ENCODE measurements at places on chromosomes 16 and 17.

DNA sequence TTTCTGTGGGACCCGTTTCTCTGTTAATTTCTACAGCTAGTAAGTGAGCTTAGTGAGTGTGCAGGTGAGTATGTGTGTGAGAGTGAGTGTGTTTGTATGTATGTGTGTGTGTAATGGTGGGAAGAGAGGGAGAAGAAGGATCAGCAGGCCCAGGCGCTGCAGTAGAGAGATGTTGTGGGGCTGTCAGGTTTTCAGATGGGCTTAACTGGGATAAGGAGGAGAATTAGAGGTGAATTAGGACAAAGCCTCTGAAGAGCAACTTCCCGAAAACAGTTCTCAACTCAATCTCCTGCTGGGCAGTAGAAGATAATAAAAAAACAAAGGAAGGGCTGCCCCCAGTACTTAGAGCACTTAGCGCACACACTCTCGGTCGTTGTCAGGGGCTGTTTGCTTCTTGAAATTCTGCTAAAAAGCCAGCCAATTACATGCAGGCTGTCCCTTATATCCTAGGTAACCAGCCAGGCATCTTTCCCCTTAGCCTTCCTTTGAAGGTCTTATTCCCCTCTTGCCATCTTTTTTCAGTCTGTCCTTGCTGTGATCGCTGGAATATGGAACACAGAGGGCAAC lies 63.4 kb downstream of the CLEC16A start:
- no peak for DNase-seq

GRCh38 chr17:39026980-39027451 lies 59.8 kb upstream of the FBXO47 start:
- peak; percentile 62 for DNase-seq

DNA sequence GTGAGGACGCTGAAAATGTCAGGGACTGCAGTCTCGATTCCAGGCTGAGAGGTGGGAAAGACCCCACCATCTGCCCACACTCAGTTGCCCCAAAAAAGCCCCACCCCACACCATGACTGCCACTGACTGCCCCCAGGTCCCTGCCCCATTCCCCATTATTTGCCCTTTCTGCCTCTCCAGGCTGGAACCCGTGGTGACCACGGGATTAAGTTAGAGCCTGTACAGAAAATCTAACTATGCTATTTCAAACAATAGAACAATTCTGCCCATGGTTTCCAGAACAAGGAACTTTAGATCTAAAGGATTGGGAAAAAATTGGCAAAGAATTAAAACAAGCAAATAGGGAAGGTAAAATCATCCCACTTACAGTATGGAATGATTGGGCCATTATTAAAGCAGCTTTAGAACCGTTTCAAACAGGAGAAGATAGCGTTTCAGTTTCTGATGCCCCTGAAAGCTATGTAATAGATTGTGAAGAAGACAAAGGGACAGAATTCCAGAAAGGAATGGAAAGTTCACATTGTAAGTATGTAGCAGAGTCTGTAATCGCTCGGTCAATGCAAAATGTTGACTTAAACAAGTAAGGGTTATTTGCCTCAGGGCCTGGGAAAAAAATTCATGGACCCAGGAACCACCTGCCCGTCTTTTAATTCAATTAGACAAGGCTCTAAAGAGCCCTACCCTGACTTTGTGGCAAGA lies 14.4 kb downstream of the FLYWCH1 start:
- DNase-seq = no peak

DNA sequence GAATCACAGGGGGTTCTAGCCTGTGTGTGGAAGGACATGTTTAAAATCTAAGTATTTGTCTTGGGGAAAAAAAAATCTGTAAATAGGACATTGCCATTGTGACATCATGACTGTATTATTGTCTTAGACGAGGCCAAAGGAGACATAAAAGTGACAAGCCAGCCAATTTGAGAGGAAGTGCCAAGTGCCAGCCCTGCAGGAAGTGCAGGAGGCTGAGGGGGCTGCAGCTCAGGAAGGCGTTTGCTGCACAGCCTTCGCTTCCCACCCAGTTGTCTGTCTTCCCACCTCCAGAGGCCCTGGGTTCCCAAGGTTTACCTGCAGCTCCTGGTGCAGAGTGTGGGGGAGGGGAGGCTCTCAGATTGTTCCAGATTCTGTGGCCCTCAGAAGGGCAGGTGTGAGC lies 1.3 kb downstream of the ADCY7 start:
- DNase-seq = peak; percentile 62

DNA sequence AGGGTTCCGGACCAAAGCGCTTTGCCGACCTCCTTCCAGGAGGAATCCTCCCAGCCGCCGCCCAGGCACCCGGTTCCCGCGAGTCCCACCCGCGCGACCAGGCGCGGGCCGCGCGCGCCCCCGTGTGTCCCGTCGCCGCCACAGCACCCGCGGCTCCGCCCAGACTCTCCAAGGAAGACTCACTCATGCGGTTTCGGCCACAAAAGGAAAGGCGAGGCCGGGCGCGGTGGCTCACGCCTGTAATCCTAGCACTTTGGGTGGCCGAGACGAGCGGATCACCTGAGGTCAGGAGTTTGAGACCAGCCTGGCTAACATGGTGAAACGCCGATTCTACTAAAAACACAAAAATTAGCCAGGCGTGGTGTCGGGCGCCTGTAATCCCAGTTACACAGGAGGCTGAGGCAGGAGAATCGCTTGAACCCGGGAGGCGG lies 3.5 kb upstream of the PKMYT1 start:
- peak; percentile 93 for DNase-seq

GRCh38 chr16:19085679-19086200 lies 18.3 kb downstream of the COQ7 start:
- no peak for DNase-seq

DNA sequence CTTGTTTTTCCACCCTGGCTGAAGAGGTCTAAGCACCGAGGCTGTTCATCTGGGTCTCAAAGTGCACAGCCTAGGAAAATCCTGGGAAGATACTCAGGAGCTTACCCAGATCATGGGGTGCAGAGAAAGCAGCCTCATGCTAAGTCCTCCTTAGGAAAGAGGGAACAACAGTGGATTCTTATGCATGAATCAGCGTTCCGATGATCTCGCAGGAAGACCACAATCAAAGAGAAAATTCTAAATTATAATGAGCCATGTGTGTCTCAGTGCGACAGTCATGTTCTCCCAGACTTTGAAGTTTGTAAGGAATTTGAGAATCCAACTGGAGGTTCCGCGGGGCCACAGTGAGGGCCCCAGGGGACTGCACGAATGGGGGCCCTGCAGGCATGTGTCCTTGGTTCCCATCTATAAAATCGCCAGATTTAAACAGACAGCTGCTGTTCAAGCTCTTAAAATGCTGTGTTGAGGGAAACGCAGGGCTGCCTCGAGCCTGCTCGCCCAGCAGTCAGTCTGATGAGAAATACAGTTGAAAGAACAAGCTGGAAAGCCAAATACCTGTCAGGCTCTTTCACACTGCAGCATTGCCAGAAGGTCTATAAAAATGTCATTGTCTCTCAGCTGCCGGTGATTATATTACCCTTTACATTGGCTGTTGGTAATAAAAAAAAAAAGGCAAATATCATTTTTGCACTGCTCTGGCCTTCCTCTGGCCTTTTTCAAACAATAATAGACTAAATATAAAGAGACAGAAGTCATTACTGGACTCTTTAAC lies 152.1 kb downstream of the PMP22 start:
- no peak for DNase-seq

DNA sequence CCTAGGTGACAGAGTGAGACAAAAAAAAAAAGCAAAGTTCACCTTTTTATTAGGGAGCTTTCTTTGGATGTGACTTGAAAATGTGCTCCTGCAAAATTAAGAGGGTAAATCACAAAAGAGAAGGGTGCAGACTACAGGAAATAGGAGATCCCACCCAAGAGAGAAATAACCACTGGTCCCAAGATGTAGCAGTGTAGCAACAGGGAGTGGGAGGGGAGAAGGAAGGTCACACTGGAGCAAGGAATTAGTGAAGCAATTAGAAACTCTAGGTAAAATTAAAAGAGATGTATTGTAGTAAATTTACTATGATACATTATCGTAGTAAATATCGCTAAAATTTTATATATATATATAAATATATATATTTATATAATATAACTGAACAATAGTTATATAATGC lies 12.3 kb upstream of the SPN start:
- DNase-seq = no peak

- DNase-seq = peak; percentile 78
Observed at GRCh38 chr16:67542464-67542863, 13.8 kb downstream of the RIPOR1 start.

- DNase-seq = no peak
Observed at GRCh38 chr17:518047-518735, 165.6 kb upstream of the RPH3AL start.

DNA sequence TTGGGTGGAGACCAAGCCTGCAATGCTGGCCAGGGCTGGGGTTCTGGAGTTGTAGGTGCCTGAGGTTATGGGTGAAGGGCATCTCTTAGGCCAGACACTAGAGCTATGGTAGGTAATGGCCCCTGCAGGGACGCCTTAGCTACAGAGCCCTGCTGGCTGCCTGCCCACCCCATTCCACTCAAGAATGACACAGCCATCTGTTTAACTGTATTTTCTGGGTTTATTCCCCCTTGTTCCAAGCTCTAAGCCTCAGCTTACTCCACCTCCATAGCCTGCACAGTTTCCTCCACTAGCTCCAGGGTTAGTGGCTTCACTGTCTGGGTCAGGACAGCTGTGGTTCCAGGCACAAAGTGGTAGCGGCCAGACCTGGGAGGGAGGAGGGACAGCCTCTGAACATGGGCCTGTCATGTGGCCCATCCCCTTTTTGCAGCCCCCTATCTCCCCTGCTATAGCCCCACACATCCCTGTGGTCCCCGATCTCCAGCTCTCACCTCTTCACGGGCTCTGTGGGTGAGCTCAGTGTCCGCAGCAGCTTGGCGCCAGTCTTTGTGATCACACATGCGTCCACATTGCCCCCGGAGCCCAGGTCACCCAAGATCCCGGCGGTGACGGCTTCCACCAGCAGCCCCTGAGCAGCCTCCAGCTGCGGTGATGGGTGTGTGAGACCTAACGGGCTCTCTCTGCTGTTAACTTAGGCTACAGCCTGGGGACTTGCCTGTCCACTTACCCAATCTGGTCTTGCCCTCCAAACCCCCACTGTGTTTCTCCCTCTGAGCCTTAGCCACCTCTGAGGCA lies 2.1 kb downstream of the PSMB10 start:
- no peak for DNase-seq

- DNase-seq = no peak
Observed at GRCh38 chr16:29974291-29975133, 844 bp downstream of the TAOK2 start.

Measured in activated CD8-positive, alpha-beta memory T cell treated with anti-CD3 and anti-CD28 coated beads, Interleukin-2, amount 50 U/mL, for 48 hours (primary cell).